GM23248 (cell line): ENCODE measurements at places on chromosomes 5 and 9. TPM values are rescaled to one million over a fixed set of nuclear protein-coding genes. Genes with fewer than 3 reads are reported as not detected.

- DNase-seq = no peak
- H3K27me3 ChIP-seq = no peaks in the 10 kb centered on the region
- H3K27ac ChIP-seq = peak overlapping the region; percentile 12; the same call in 1 of the 2 replicates
- no peaks in the 10 kb centered on the region for H3K36me3 ChIP-seq
Observed at GRCh38 chr5:140399979-140400729, 1.5 kb upstream of the ANKHD1 start.

DNA sequence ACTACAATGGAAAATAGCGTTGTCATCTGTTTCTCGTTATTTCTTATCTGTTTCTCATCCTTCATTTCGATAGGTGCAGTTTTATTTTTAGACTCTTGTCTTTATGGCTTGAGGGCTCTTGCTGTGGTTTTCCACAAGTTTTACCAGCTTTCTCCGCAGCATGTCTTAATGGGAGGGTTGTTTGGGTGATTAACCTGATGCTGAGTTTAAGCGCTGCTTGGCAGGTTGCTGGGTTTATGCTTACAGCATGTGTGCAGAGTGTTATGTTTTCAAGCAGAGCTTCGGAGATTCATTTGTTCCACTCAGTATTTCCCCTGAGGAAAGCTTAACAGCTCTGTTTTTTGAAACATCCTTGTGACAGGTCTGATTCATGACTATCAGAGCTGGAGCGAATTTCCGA is 154.0 kb downstream of the SLC12A2 start:
- H3K27ac ChIP-seq = no peak overlapping the region
- peak; percentile 61 for DNase-seq
- H3K4me3 ChIP-seq = no peak overlapping the region
- no peaks in the 10 kb centered on the region for H3K36me3 ChIP-seq

GRCh38 chr5:142587354-142587965 is 98.4 kb downstream of the FGF1 start:
- peak; percentile 70 for DNase-seq
- H3K4me1 ChIP-seq = peaks cover 5% of the 10 kb centered on the region; the same call in 1 of the 2 replicates
- H3K4me3 ChIP-seq = no peak overlapping the region
- no peak overlapping the region for H3K27ac ChIP-seq

DNA sequence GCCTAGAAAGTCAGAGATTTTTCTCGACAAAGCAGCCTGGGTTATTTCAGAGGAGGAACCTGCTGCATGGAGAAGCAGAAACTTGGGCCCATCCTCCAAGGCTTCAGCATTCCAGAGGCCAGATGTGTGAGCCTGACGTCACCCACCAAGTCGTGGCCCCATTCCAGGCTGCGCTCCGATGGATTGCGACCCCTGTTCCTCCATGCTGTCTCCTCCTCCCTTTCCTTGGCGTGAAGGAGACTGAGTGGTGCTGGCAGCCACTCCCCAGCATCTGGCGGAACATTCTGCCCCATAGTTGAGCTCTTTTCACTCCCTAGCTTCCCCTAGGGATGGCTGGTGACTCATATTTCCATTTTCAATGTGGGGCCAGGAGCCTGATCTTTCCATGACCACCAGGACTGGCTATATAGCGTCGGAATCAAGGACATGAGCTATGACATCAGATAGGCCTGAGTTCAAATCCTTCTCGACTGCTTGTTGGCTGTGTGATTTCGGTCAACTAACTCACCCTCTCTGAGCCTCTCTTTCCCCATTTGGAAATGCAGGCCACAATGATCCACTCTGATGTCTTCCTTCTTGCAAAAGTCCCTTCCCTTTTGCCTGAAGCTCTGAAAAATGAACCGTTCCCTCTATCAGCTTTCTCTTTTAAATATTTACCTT is 24.5 kb upstream of the DUSP1 start:
- no peaks in the 10 kb centered on the region for H3K27me3 ChIP-seq
- peak overlapping the region; percentile 30; the same call in 1 of the 2 replicates for H3K4me3 ChIP-seq
- DNase-seq = peak; percentile 97

GRCh38 chr5:60597572-60598320 is 102.2 kb downstream of the DEPDC1B start:
- H3K27ac ChIP-seq = no peak overlapping the region
- DNase-seq = no peak
- no peak overlapping the region for H3K4me3 ChIP-seq
- H3K27me3 ChIP-seq = no peaks in the 10 kb centered on the region

DNA sequence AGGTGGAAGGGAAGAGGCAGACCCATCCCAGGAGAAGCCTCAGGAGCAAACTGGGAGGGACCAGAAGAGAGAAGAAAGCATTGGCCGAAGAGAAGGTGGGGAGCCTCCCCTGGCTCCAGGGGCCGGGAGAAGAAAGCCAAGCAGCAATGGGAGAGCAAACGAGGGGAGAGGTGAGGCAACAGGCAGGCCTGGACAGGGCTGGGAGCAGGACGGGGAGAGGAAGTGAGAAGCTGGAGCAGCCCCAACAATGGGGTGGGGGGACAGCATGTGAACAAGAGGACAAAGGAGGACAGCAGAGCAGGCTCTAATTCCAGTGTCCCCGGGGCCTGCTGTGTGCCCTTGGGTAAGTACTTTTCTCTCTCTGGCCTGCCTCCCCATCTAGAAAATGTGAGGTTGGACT is 115.3 kb downstream of the PSD2 start:
- H3K27me3 ChIP-seq = peaks cover 41% of the 10 kb centered on the region
- H3K36me3 ChIP-seq = no peaks in the 10 kb centered on the region
- DNase-seq = no peak
- no peak overlapping the region for H3K4me3 ChIP-seq
- no peaks in the 10 kb centered on the region for H3K4me1 ChIP-seq

- no peak overlapping the region for H3K27ac ChIP-seq
- H3K27me3 ChIP-seq = no peaks in the 10 kb centered on the region
- H3K36me3 ChIP-seq = no peaks in the 10 kb centered on the region
- peaks cover 32% of the 10 kb centered on the region for H3K4me1 ChIP-seq
- no peak overlapping the region for H3K4me3 ChIP-seq
- DNase-seq = peak; percentile 47
Observed at GRCh38 chr9:121721058-121721350, 69.6 kb downstream of the DAB2IP start.

DNA sequence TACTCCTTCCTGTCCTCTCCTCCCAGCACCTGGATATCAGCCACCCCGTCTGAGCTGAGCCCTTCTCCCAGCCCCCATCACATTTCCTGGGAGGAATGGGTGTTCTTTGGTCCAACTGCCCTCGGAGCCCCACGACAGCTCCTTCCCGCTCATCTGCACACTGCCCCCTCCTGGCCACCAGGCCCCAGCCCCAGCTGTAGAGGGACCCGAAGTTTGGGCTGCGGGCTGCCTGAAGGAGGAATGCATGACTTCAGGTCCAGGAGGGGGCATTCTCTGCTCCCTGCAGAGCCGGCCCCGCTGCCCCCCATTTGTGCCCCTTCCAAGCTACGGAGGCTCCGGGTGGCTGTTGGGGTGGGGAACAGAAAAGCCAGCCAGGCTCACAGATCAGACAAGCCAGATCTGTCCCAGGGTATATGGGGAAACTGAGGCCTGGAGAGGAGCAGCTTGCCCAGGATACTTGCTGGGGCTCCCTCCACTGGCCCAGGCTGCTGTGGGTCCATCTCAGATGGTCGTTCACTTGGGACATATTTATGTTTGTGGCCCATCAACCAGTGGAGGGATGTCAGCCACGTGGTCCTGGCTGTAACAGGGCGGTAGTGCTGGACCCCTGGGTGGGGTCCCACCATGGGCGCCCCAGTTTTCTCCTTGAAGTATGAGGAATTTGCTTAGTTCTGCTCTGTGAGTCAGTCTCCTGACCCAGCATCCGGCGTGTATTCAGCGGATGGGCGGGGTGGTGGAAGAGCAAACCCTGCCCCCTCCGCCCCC is 33.1 kb downstream of the DAB2IP start:
- H3K4me1 ChIP-seq = no peaks in the 10 kb centered on the region
- DNase-seq = peak; percentile 53
- no peaks in the 10 kb centered on the region for H3K36me3 ChIP-seq
- H3K27ac ChIP-seq = no peak overlapping the region
- H3K27me3 ChIP-seq = no peaks in the 10 kb centered on the region
- H3K4me3 ChIP-seq = no peak overlapping the region

DNA sequence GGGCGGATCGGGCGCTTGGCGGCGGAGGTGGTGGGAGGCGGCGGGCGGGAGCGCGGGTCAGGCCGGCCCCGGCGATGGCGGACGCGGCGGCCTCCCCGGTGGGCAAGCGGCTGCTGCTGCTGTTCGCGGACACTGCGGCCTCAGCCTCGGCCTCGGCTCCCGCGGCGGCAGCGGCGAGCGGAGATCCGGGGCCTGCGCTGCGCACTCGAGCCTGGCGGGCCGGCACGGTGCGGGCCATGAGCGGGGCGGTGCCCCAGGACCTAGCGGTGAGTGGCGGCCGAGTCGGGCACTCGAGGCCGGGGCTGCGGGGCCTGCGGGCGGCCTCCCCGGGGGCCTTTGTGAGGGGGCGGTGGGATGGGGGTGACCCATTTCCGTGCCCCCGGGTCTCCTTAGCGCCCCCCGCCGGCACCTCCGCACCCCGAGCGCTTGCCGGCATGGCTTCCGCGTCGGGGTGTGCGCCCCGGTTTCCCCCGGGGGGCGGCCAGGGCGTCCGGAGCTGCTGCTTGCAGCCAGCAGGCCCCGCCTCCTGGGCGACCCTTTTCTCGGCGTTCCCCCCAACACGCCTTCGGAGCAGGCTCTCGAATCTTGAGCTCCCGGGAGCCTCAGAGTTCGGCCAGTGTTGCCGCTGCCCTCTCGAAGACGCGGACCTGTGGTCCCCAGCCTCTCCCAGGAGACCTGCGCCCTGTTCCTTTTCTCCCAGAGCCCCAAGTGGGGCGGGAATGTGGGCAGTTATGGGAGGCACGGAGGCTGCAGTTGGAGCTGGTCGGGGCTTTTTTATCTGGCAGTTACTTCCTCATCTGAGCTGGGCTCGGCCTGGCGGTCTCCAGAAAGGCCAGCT is 456 bp downstream of the KDM3B start:
- peak; percentile 72 for DNase-seq
- peaks cover 45% of the 10 kb centered on the region for H3K4me1 ChIP-seq
- no peaks in the 10 kb centered on the region for H3K36me3 ChIP-seq

DNA sequence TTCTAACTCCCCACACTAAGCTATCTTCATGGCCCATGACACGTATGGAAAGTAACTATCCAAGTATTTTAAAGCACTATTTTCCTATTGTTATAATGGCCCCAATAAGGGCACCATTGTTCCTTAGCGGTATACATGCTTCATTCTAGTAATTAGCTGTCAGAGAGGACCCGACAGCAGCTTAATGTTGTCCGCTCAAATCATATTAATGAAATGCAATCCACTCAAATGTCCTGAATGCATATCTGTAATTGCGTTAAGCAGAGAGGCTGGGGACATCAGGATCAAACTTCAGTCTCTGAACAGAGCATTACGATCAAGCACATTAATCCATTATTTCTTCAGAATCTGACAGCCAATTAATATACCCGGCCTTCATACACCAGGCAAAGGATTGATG is 139.7 kb downstream of the CRB2 start:
- H3K36me3 ChIP-seq = no peaks in the 10 kb centered on the region
- H3K27ac ChIP-seq = no peak overlapping the region
- no peaks in the 10 kb centered on the region for H3K4me1 ChIP-seq

GRCh38 chr9:86424251-86424891 is 70.2 kb upstream of the TUT7 start:
- H3K4me3 ChIP-seq = no peak overlapping the region
- H3K27me3 ChIP-seq = no peaks in the 10 kb centered on the region
- no peak overlapping the region for H3K27ac ChIP-seq
- DNase-seq = peak; percentile 55
- no peaks in the 10 kb centered on the region for H3K4me1 ChIP-seq

GRCh38 chr5:64615895-64616294 is 74.4 kb upstream of the SHISAL2B start:
- H3K36me3 ChIP-seq = no peaks in the 10 kb centered on the region
- H3K4me3 ChIP-seq = no peak overlapping the region
- H3K27me3 ChIP-seq = peaks cover 16% of the 10 kb centered on the region; the same call in 1 of the 2 replicates
- no peaks in the 10 kb centered on the region for H3K4me1 ChIP-seq

GRCh38 chr9:102398205-102398604 is 596.9 kb upstream of the CYLC2 start:
- no peaks in the 10 kb centered on the region for H3K4me1 ChIP-seq
- no peak overlapping the region for H3K4me3 ChIP-seq
- DNase-seq = no peak
- no peak overlapping the region for H3K27ac ChIP-seq

- H3K4me3 ChIP-seq = no peak overlapping the region
- H3K36me3 ChIP-seq = no peaks in the 10 kb centered on the region
- no peaks in the 10 kb centered on the region for H3K4me1 ChIP-seq
- no peak for DNase-seq
- no peaks in the 10 kb centered on the region for H3K27me3 ChIP-seq
- H3K27ac ChIP-seq = no peak overlapping the region
Observed at GRCh38 chr5:165626161-165626560, 2120.7 kb downstream of the MAT2B start.

DNA sequence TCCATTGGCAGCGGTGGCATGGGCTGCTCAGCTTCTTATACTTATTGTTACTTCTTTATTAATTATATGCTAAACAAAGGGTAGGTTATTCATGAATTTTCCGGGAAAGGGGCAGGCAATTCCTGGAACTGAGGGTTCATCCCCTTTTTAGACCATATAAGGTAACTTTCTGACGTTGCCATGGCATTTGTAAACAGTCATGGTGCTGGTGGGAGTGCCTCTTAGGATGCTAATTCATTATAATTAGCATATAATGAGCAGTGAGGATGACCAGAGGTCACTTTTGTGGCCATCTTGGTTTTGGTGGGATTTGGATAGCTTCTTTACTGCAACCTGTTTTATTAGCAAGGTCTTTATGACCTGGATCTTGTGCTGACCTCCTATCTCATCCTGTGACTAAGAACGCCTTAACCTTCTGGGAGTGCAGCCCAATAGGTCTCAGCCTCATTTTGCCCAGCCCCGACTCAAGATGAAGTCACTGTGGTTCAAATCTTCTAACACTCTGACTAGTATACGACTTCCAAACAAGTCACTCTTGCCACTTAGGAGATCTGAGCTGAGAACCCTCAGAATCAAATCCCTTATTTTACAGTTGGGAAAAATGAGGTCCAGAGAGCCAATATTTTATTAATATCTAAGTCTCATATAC is 237.5 kb downstream of the TRIM32 start:
- no peak overlapping the region for H3K4me3 ChIP-seq
- no peaks in the 10 kb centered on the region for H3K36me3 ChIP-seq
- DNase-seq = no peak
- no peaks in the 10 kb centered on the region for H3K4me1 ChIP-seq
- H3K27me3 ChIP-seq = 0 out of 2 replicates have a peak, but pooled peaks cover 8% of the 10 kb centered on the region

DNA sequence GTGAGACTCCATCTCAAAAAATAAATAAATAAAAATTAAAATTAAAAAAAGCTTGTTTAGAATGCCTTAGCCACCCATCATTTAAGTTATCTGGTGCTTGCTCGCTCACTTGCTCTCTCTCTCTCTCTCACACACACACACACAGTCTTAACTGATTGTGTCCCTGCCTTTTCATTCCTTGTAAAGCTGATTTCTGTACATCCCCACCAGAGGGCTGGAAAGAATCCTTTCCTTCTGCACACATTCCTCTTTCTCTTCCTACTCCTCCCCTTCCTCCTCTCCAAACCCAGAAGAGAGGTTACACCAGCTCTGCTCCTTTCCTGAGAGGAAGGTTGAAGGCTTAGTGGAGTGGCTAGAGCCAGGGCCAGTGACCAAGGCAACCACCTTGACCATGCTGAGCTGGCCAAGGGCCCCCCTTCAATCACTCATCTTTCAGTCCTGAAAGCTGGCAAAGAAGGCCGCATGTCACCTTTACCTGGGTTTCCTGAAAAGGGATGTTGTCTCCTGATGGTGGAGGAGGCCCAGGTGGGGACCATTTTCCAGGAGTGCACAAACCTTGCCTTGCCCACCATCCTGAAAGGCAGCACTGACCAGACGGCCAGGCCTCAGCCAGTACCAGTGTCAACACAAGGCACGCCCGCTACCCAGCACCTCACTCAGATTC is 25.6 kb downstream of the STK10 start:
- no peak overlapping the region for H3K27ac ChIP-seq
- H3K27me3 ChIP-seq = no peaks in the 10 kb centered on the region
- peak; percentile 34 for DNase-seq
- 0 out of 2 replicates have a peak, but pooled peaks cover 6% of the 10 kb centered on the region for H3K36me3 ChIP-seq

The ROR2 gene
- total RNA-seq = 8.2 and 12.9 TPM in 2 replicates

The C5orf52 gene
- total RNA-seq = not detected in 2 replicates

The MACIR gene
- 31.5 and 36.3 TPM in 2 replicates for total RNA-seq

The FREM1 gene
- 0.11 and 0.51 TPM in 2 replicates for total RNA-seq
